Upper lobe of left lung (tissue), 6 donors: ENCODE measurements at places on chromosomes 6 and 20. TPM values are rescaled to one million over a fixed set of nuclear protein-coding genes. Genes with fewer than 3 reads are reported as not detected.

HRH3 gene
- total RNA-seq, result not detected

GRCh38 chr6:20706939-20707485 lies 172.8 kb downstream of the CDKAL1 start:
- H3K4me1 ChIP-seq, result no peaks in the 10 kb centered on the region
- DNase-seq, result no peak
- H3K27ac ChIP-seq, result no peak overlapping the region
- H3K4me3 ChIP-seq, result no peak overlapping the region

DNA sequence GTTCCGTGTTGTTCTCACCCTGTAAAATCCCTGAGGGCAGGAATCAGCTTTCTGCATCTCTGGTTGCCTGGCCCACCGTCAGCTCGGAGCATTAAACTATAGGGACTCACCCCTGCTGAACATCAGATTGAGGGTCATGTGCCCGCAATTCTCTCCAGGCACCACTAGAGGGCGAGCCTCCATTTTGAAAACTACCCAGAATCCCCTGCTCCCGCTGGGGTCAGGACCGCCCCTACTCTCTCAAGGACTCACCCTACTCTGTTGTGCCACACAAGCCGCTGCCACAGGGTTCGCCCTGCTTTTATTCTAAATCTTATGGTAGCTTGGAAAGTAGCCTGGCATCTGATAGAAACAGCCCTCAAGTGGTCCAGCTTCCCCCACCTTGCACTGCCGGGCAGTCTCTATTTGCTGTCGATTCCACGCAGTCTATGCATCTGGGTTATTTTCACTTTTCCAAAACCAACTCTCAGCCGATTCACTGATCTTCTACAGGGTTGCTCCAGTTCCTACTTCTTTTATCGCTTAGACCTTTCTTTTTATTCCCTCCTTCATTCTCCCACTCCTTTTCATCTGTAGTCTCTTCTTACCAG lies 244.1 kb upstream of the QKI start:
- DNase-seq, result no peak
- no peak overlapping the region for H3K27ac ChIP-seq
- no peaks in the 10 kb centered on the region for H3K4me1 ChIP-seq
- H3K4me3 ChIP-seq, result no peak overlapping the region
- no peaks in the 10 kb centered on the region for H3K27me3 ChIP-seq
- no peaks in the 10 kb centered on the region for H3K36me3 ChIP-seq

GRCh38 chr6:80728101-80728750 lies 621.8 kb downstream of the BCKDHB start:
- H3K4me3 ChIP-seq, result no peak overlapping the region
- H3K27me3 ChIP-seq, result no peaks in the 10 kb centered on the region
- H3K27ac ChIP-seq, result no peak overlapping the region
- DNase-seq, result no peak
- H3K4me1 ChIP-seq, result no peaks in the 10 kb centered on the region

DNA sequence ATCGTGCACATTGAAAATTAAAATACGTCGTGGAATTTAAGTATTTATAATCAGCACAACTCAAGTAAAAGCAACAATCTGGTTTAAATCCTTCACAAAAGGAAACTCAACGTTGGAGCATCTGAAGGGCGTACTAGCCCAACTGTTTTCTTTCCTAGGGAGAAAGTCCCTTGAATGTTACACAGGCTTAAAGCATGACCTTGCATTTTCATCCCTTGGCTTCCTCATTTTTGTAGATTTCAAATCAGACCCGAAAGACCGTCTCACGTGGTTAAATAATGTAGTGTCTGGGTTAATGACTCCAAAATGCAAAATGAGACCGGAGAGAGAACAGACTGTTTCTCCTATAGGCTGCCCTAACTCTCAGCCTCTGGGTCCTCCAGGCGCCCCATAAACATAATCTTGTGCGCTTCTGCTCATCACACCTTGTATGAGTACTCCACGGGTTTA lies 249.2 kb upstream of the RREB1 start:
- peak overlapping the region; percentile 78 for H3K27ac ChIP-seq
- peaks cover 24% of the 10 kb centered on the region for H3K4me1 ChIP-seq
- no peaks in the 10 kb centered on the region for H3K27me3 ChIP-seq
- H3K4me3 ChIP-seq, result no peak overlapping the region
- DNase-seq, result no peak

GRCh38 chr6:88477413-88477812 lies 311.3 kb upstream of the CNR1 start:
- H3K27ac ChIP-seq, result no peak overlapping the region
- H3K4me3 ChIP-seq, result no peak overlapping the region
